ENCODE measurements at places on chromosomes 7 and 10.

GRCh38 chr10:131127610-131128009 lies 183.9 kb downstream of the TCERG1L start:
- DNase-seq: no peak

GRCh38 chr7:152120210-152120609 lies 94.7 kb downstream of the GALNT11 start:
- no peak for DNase-seq

- no peak for DNase-seq
Measured at GRCh38 chr7:7254908-7255307, 72.6 kb downstream of the C1GALT1 start.

DNA sequence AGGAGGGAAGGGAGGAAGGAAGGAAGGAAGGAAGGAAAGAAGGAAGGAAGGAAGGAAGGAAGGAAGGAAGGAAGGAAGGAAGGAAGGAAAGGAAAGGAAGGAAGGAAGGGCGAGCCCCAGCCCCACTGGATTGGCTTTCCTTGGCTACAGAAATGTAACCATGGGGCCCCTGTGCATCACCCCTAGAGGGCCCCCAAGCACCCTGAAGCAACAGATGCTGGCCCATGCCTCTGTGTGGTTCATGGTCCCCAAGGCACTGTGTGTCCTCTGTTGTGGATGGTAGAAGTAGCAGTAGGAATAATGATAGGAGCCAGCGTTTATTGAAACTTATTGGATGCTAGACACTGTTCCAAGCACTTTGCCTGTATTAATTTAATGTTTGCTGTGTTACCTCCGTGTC lies 116.6 kb upstream of the MACROH2A2 start:
- no peak for DNase-seq

GRCh38 chr7:100467638-100468373 lies 3.7 kb upstream of the SPACDR start:
- DNase-seq: no peak

- no peak for DNase-seq
Measured at GRCh38 chr10:75042292-75042974, 69.0 kb upstream of the SAMD8 start.

DNA sequence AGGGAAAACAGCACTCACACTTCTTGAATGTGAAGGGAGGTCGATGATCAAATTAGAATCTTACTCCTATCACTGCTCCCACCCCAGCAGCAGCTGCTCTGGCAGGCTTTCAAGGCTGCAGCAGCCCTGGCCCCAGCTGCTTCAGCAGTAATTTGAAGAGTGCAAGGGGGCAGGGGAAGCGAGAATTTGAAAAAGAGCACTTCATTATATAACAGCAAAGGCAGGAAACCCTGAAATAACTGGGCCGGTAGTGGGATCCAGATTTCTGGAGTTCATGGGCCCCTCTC lies 44.9 kb downstream of the MYPN start:
- no peak for DNase-seq

DNA sequence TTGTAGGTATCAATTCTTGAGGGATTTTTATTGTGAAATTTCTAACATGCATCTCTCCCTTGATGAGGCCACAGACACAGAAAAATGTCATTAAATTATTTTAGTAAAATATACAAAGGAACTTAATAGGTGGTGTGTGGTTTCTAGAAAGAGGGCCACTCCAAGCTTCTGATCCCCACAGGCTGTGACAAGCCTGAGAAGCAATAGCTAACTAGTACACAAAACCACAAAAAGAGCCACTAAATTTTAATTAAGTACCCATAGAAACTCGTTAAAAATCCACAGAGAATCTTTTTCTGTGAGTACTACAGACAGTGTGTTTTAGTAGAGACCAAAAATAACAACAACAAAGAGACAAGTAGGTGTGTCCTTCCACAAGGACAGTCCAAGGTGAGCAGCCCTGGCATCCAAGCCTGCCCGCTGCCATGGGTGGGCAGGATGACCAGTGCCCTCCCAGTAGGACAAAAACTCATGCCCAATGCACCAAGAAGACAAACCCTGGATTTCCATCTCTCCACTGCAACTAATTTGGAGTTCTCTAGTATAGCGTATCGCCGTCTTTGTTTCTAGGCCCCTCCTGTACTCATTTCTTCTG lies 81.0 kb downstream of the RNF216 start:
- no peak for DNase-seq

DNA sequence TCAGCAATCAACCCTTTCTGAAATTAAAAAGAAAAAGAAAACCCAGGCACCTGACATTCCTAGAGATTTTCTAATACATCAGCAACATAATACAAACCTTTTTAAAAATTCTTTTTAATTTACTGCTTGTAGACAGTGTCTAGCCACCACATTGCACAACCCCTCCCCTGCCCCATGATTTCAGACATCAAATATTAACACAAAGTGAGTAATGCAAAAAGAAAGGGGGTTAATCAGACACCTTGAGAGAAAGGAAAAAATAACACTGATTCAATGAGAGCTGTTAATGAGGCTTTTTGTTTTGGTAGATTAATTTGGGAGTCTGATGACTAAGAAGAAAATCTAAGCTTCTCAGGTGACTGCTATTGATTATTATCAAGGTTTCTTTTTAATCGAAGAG lies 55.3 kb downstream of the SLC25A13 start:
- DNase-seq: no peak

DNA sequence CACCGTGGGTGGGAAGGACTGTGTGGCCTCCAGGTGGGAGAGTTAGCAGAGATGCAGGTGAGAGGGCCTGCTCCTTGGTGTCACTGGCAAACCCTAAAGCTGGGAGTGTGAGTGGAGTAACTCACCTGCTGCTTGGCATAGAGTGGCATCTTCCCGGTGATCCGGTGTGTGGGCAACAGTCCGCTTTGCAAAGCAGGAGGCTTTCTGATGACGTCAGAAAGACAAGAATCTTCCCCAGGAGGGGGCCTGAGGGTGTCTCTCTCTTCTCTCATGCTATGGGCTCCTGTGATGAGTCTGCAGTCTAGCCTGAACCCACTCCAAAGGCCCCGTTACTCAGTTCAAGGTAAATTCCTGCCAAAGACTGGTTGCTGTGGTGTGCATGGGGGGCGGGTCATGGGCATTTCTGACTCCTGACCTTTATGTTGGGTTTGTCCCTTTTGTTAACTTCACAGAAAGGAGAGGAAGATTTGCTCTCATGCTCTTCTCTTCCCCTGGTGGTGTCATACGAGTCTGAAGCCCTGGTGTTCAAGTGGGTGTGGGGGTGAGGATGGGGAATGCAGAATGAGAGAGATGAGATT lies 187.9 kb downstream of the GATA3 start:
- DNase-seq: no peak

Measured in NCI-H748 treated with DMSO at 0.1 percent for 48 hours (cell line).